ENCODE measurements at places on chromosomes 4 and X.

GRCh38 chr4:38060829-38061431 lies 100.7 kb downstream of the PTTG2 start:
- no peak for DNase-seq

DNA sequence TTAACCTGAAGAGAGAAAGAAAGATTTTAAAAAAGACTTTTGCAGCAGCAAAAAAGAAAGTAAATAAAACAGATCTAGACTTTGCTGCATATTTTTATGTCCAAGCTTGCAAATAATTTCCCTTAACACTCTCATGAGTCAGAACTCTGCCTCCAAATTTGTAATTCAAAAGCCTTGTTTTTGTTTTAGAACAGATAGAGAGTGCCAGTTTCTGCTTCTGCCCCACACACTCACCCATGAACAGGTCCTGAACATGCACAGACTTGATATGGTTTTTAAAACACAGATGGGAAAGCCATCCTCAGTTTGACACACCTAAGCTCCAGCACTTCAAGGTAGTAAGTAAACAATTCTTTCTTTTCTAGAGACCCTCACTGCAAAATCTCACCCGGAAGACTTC lies 39.7 kb upstream of the VCX3B start:
- no peak for DNase-seq

DNA sequence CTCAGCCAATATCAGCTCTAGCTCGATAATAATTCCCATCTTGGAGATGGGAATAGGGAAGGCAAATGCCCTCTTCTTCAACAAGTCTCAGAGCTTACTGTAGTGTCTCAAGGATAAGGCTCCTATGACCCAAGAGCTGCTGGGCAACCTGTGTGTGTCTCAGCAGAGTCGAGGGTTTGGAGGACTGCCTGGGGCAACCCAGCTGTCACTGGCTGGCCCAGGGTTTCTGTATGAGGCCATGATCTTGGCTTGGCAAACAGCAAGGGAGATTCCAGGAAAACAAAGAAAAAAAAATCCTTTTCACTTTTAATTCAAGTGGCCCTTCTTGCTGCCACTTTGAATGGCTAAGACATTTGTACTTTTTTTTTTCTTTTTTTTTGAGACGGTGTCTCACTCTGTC lies 34.4 kb downstream of the TMSB4X start:
- DNase-seq: no peak

DNA sequence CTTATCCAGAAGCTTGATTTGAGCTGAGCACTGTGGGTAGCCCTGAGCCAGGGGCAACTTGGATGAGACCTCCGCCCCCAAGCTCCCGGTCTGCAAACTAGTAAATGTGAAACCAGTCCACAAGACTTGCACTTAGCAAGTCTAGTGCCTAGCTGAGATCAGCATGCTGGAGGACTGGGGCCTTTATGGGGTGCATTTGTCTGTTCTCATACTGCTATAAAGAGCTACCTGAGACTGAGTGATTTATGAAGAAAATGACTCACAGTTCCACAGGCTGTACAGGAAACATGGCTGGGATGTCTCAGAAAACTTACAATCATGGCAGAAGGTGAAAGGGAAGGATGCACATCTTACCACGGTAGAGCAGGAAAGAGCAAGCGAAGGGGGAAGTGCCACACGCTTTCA lies 42.1 kb upstream of the HOPX start:
- no peak for DNase-seq

- DNase-seq: no peak
Observed at GRCh38 chr4:118340109-118340508, 12.7 kb downstream of the PRSS12 start.

- no peak for DNase-seq
Observed at GRCh38 chr4:148443512-148444295, 1.5 kb upstream of the NR3C2 start.

- no peak for DNase-seq
Observed at GRCh38 chrX:17744896-17745523, 7.7 kb downstream of the SCML1 start.

DNA sequence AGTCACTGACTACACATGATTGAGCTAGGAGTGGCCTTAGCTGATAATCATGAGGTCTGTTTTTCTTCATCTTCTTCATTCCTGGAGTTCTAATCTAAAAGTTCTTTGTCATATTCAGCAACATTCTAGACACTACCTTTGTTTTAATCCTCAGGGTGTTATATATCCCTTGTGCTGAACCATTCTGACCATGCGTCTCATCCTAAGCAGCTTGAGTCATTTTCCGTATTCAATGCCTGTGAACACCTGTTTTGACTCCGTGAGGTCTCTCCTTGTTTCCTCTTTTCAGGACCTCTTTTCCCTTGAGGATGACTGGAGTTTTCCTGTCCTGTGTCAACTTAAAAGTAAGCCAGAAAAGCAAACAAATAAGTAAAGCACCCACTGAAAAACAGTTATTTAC lies 597.9 kb downstream of the GBA3 start:
- DNase-seq: no peak

DNA sequence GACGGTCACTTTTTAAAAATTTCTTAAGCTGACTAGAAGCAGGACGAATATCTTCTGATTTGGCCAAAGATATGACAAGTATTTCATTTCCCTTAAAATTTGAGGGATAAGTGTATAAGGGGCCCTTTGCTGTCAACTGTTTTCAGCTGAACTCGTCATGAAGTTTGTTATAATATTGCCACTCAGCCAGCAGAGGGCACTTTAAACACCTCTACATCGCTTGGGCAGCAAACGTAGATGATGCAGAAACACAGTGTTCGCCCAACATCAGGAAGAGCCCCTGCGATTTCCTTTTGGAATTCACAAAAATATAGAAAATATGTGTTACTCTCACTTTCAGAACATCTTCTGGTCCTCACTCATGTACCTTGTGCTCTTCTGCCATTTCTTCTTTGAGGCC lies 435.7 kb upstream of the FMR1 start:
- DNase-seq: no peak

DNA sequence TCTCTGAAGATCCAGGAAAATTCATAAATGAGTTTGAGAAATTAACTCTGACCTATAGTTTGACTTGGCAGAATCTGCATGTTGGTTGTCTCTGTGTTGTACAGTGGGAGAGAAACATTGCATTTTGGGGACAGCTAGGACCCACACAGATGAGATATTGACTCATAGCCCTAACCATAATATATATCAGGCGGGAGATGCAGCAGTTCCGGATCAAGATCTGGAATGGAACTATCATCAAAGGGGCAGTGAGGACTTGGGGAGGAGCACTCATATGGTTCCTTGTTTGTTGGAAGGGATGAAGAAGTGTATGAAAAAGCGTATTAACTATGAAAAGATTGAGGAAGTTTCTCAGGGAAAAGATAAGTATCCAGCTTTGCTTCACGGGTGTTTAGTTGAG lies 14.0 kb downstream of the CXCL2 start:
- no peak for DNase-seq

GRCh38 chr4:15479089-15479912 lies 9.6 kb downstream of the CC2D2A start:
- peak; percentile 47 for DNase-seq

DNA sequence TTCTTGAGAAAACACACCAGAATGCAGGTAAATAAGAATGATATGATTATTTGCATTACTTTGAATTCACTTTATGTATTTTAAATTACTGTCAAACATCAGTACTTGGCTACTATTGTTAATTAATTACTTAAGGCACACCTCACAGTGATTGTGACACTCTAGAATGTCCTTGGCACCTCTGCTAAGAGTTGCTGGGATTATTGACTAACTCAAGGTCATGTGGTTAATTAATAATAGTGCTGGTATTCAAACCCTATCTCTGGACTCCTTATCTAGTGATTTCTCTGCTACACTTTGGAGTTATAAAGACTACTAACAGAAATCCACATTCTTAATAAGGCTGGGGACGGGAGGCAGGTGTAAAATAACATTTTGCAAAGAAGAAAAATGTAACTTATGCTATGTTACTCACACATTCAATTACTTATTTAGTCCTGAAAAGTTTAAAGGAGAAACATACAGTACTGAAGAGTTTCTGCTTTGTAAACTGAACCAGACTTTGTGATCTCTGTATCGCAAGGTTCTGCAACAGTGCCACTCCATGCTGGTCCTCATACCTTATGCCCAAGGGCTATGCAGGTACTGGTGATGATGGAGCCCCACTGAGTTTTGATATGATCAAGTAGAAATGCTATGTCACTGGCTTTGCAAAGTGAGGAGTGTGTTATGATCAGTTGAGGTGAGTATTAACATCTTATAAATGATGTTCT lies 242.7 kb downstream of the MID1IP1 start:
- DNase-seq: no peak

GRCh38 chr4:24862073-24862751 lies 50.6 kb downstream of the CCDC149 start:
- DNase-seq: no peak

DNA sequence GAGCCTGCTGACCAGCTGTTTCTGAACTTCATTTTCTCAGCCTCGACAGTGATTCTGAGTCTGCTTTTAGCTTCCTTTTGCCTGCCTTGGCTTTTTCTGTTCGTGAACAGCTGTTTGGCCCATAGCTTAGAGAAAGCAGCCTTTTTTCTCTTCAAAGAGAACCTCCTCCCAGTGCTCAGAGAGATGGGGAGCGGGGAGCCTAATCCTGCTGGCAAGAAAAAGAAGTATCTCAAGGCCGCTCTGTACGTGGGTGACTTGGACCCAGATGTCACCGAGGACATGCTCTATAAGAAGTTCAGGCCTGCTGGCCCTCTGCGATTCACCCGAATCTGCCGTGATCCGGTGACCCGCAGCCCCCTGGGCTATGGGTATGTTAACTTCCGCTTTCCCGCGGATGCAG lies 756 bp downstream of the PABPC5 start:
- no peak for DNase-seq

GRCh38 chr4:140372751-140373327 lies 607 bp upstream of the SCOC start:
- no peak for DNase-seq

DNA sequence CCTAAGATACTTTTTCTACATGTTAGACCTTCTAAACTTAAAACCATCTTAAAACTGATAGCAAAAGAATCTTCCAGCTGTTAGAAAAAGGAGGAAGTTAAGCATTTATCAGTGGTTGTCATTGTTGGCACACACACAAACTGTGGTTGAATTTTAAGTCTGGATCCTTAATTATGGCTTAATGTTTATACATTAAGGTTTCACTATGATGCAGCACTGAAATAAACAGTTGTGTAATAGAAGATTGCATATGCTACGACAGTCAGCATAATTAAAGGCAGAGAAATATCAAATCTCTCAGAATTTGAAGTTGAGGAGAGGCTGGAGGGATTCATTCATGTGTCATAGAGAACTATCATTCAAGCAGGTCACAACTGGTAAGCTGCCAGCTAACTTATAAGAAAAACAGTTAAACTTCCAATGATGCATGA lies 32.3 kb downstream of the ADGRA3 start:
- no peak for DNase-seq

DNA sequence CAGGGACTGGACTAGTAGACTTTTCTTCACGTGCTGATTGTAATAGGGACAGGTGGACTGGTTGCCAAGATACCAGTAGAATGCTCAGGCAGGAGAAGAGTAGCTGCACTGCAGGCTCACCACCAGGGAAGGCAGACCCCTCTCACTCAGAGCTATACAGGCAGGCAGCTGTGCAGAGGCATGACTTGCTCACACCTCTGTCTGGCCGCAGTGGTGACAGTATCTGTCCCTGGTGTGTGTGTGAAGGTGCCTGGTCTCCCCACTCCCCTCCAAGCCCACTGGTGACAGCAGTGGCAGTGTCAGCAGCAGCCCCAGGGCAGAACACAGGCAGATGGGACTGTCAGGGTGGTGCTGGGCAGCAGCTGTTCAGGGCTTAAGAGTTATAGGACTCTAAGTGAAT lies 140.7 kb downstream of the RPS6KA6 start:
- no peak for DNase-seq

GRCh38 chr4:70943114-70943513 lies 40.9 kb downstream of the MOB1B start:
- no peak for DNase-seq

DNA sequence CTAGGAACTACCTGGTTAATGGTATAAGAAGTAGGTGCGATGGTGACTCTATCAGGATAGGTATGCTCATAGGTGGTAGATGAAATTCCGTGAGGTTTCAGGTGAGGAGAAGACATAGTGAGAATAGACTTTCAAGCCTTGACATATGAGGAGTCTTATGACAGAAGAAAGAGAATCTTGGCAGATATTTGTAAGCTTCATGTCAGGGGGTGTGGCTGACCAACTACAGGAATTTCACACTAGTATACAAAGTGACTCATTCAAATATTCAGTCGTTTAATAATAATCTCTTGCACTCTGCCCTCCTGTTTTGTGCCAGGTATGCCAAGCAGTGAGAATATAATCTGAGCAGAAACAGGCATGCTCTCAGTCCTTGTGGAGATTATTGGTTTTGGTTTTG lies 22.8 kb downstream of the PACRGL start:
- DNase-seq: no peak

GRCh38 chr4:162852642-162853041 lies 314.0 kb downstream of the NAF1 start:
- DNase-seq: no peak

DNA sequence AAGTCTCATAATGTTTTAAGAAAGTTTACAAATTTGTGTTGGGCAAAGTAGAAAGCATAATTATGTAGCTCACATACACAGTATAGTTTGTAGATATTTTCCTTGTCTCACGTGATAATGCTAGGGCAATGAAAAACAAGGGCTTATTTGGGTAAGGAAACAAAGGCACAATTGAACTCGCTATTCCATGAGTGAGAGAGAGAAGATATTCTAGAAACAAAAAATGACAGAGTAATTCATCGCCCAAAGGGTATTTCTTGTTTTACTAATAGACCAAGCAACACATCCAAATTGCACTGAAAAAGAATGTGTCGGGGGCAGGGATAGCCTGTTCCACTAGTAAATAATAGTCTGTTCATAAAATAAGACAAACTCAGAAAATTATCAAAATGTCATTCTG lies 3.6 kb upstream of the ASB11 start:
- no peak for DNase-seq

GRCh38 chr4:122539861-122540465 lies 80.9 kb downstream of the IL21 start:
- DNase-seq: no peak

Data from cerebellar nuclear complex (tissue), 1 donor.